ENCODE measurements at places on chromosomes 2 and 18. TPM values are rescaled to one million over a fixed set of nuclear protein-coding genes. Genes with fewer than 3 reads are reported as not detected.

The ITPRIPL1 gene
- not detected for total RNA-seq

The PTH2R gene
- total RNA-seq: not detected

The CRACDL gene
- total RNA-seq: 29.6 TPM

The RNF125 gene
- total RNA-seq: 0.15 TPM

The CASP10 gene
- 16.9 TPM for total RNA-seq

The BABAM2 gene
- 45.9 TPM for total RNA-seq

The CNDP2 gene
- total RNA-seq: 161 TPM

DNA sequence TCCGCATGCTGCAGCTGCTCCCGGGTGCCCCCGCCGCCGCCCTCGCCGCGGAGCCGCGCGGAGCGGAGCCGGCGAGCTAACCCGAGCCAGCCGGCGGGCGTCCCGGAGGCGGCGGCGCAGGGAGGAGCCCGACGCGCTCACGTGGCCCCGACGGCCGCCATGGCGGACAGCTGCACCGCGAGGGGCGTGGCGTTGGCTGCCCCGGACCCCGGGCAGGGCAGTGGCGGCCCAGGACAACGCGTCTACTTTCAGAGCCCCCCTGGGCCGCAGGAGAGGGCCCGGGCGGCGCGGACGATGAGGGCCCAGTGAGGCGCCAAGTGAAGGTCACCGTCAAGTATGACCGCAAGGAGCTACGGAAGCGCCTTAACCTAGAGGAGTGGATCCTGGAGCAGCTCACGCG lies 30.0 kb upstream of the CCNYL1 start:
- DNase-seq: no peak

- no peak for DNase-seq
Measured at GRCh38 chr2:71555798-71556454, 102.6 kb downstream of the DYSF start.

- peak; percentile 81 for DNase-seq
Measured at GRCh38 chr2:8583400-8584173, 98.3 kb upstream of the ID2 start.

DNA sequence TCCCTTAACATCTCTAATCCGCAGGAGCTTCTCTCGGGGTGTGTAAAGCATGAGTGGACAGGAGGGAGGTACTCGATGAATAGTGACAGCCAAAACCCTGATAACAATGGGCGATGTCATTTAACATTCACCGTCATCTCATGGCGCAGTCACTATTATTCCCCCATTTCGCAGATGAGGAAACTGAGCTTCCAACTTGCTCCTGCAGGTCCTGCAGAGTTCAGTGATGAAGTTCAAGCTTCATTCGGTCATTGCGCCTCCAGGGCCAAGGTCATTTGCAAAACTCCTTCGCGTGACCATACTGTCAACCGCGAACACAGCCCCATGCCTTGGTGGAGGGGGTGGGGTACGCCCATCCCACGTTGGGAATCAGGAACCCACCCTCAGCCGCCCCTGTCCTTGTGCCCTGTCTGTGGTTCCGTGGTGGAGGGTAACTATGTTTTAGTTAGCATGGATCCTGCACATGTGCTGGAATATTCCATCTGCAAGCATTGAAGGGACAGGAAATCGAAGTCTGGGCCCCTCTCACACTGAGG lies 215.5 kb downstream of the TFCP2L1 start:
- no peak for DNase-seq

DNA sequence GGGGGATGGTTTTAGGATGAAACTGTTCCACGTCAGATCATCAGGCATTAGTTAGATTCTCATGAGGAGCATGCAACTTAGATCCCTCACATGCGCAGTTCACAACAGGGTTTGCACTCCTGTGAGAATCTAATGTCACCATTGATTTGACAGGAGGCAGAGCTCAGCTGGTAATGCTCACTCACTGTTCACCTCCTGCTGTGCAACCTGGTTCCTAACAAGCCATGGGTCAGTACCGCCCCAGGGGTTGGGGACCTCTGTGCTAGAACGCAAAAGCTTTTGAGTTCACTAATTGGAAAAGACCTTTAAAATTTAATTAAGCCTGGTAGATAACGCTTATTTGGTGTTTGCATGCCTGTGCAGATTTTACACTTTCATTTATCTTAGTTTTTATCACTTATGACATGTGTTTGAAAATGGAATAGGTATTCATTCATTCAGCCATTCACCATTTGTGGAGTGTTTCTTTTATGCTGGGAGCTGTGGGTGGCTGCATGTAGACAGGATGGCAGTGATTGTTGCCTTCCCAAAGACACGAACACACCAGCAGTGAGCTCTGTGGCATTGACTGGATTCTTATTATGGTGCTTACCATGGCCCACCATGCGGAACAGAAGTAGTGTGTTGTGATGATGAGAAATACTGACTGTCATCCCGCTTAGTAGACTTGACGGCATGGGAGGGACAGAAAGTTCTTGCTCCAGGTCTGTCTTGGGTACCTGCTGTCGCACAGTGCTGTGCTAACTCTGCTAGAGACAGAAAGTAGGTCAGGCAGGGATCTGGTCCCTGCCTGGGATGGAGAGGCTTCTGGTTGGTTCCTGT lies 6.4 kb downstream of the RAB31 start:
- no peak for DNase-seq

DNA sequence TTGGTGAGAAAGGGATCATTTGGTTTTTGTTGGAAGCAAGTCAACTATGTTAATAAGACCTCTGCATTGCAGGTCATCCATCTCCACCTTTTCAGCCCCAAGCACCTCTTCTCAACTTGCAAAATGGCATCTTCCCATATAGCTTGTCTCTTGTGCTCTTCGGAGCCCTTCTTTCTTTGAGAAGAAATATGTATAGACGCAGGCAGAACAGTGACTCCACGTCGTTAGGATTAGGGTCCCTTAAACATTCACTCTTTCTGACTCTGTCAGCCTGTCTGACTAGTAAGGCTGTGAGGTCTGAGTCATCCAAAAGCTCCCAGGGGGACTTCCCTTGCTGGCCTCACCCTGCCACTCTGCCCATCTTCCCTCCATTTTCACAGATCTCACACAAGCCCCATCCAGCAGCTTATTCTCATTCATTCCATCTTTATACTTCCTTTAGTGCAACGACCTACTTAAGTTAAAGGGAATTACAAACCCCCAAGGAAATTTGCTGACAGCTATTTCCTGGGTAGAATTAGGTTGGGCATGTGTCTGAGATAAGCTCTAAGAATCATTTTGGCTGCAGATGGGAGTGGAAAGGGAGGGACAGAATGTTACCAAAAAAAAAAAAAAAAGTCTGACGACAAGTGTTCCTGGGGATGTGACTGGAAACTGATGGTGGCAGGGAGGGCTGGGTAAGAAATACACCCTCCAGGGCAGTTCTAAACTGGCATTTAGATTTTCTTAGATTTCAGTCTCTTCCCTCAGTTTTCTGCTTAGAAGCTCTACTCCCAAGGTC lies 37.7 kb upstream of the MEX3C start:
- DNase-seq: peak; percentile 26

DNA sequence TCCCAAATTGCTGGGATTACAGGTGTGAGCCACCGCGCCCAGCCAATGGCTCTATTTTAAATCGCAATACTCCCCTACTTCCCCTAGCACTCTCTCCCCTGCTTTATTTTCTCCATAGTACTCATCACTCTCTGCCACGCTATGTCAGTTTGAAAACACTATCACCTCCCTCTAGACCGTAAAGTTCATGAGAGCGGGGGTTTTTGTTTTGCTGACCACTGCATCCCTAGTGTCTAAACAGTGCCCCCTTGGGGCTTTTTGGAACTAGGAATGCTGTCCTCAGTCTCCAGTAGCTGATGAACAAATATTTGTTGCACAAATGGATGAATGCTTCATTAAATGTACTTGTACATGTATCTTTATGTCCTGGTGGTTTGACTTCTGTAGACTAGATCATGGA lies 44.1 kb downstream of the ATOH8 start:
- DNase-seq: no peak

- DNase-seq: no peak
Measured at GRCh38 chr2:230643576-230644291, 68.9 kb upstream of the CAB39 start.

DNA sequence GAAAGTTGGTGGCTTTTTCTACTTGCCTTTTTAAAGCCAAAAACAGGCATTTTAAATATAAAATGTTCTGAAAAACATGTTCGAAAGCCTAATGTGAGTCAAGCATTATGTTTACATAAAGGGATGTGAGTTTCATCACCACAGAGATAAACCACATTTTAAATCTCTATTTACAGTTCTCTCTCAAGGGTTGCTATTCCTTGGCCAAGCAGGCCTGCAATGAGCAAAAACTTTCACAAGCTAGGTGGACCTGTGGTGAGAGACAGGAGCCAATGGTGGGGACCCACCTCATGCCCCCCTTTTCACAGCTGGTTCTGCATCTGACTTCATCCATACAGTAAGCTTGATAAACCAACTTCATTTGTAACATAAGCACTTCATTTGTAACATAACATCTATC lies 65.1 kb downstream of the CUL3 start:
- no peak for DNase-seq

- DNase-seq: no peak
Measured at GRCh38 chr18:61896757-61897156, 4.0 kb upstream of the RNF152 start.

GRCh38 chr2:86300496-86300895 lies 36.9 kb downstream of the REEP1 start:
- DNase-seq: no peak

- DNase-seq: no peak
Measured at GRCh38 chr18:478681-479080, 21.8 kb downstream of the COLEC12 start.

- DNase-seq: no peak
Measured at GRCh38 chr2:200174433-200175216, 131.9 kb upstream of the SPATS2L start.

- DNase-seq: peak; percentile 8
Measured at GRCh38 chr2:195613922-195614321, 43.1 kb upstream of the SLC39A10 start.

DNA sequence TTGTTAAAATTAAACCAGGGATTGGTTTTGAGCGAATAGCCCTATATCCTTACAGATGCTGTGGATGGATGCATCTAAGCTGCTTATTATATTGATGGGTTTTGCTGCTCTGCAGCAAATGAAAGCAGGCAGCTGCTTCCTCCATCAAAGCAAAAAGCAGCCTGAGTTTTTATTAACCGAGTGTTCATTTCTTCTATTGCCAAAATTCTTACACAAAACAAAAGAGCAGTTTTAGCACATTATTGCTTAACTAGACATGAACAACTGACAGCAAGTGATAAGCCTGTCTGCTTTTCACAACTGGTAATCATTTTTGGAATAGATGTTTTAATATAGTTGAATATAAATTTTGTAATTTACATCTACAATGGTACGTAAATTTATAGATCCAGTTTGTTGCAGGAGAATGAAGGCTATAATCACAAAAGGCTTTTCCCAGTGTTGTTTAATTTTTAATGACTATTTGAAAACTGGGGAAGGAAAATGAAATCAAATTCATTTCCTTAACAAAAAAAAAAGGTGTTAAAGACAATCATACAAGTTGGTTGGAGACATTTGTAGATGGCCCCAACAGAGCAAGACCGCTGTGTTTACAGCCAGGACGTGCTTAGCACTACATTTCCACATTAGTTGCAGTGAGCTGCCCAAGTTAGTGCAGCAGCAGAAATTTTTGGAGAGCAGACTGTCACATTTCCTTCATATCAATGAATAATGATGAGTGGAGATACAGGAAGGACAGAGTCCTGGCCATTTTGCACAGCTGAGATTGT lies 253.6 kb upstream of the SIX3 start:
- no peak for DNase-seq

DNA sequence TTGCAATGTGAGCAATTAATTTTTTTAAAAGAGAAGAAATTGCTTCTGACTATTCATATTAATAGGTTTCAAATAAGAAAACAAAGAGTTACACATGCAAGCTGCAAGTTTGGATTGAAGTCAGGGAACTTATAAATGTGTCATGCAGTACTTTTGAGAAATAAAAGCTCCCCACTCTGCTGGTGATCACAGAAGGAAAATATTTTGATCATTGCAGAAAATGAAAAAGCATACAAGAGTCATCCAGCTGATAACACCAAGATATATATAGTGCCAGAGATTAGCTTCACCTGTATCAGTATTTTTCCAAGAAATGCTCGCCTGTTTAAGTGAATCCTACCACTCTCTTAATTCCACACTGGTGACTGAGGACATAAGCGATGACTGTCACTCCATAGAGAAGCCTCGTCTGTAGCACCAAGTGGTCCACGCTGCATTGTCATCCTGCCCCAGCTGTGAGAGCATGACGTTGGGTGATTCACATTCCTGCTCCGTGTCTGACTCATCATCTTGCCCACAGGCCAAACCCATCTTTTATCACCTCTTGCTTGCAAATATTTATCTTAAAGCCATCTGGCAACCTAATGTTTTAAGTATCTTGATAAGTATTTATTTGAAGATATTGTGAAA lies 178.0 kb downstream of the ASXL3 start:
- DNase-seq: no peak

GRCh38 chr2:52117299-52117698 lies 1085.4 kb upstream of the NRXN1 start:
- no peak for DNase-seq

- DNase-seq: no peak
Measured at GRCh38 chr18:52394602-52395001, 54.6 kb downstream of the DCC start.

DNA sequence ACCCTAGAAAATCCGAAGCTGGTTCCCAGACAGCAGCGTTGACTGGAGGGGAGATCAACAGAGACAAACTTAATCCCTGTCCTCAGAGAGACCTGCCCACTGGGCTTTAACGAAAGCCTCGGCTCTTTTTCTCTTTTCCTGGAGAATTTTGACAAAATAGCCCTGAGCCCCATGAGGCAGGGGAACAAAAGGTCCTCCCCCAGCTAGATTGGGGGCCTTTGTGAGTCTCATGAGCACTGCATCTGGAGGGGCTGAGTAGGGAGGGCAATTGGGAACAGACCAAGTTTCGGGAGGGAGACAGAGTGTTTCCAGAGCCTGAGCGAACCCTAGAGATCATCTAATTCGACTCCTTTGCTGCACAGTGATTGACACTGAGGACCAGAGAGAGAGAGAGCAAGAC lies 123.9 kb upstream of the HAAO start:
- no peak for DNase-seq

- no peak for DNase-seq
Measured at GRCh38 chr18:79515331-79515730, 119.6 kb downstream of the NFATC1 start.

- DNase-seq: no peak
Measured at GRCh38 chr2:195562570-195563566, 94.2 kb upstream of the SLC39A10 start.

DNA sequence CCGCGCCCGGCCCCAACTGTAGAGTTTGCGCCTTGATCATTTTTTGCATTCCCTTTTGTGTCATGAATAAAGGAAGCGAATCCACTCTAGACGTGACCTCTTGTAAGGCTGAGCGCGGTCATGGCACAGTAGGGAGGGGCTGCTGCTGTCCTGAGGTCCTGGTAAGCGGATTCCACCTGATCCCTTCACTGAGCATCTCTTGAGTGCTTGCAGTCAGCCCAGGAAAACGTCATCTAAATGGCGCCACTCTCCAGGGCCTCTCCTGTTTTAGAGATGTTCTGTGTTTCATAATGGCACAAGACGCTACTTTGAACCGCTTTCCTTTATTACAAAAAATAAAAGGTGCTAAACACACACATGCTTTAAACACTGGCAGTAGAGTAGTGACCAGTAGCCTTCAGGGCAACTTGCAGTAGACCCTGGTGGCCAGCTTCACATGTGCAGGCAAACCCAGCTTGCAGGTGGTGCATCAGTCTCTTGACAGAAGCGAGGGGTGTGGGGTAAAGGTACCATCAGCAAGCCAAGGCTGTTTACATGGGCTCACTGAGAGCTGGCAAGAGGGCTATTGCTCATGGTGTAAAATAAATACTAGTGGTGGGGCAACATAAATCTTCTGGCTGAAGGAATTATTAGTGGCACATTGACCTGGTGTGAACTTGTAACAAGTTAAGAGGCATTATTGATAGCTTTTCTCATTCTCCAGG lies 43.0 kb upstream of the ACKR3 start:
- no peak for DNase-seq

Data from PC-9 (cell line).